GF-D8 (cell line): ENCODE measurements at places on chromosomes 5 and 9.

DNA sequence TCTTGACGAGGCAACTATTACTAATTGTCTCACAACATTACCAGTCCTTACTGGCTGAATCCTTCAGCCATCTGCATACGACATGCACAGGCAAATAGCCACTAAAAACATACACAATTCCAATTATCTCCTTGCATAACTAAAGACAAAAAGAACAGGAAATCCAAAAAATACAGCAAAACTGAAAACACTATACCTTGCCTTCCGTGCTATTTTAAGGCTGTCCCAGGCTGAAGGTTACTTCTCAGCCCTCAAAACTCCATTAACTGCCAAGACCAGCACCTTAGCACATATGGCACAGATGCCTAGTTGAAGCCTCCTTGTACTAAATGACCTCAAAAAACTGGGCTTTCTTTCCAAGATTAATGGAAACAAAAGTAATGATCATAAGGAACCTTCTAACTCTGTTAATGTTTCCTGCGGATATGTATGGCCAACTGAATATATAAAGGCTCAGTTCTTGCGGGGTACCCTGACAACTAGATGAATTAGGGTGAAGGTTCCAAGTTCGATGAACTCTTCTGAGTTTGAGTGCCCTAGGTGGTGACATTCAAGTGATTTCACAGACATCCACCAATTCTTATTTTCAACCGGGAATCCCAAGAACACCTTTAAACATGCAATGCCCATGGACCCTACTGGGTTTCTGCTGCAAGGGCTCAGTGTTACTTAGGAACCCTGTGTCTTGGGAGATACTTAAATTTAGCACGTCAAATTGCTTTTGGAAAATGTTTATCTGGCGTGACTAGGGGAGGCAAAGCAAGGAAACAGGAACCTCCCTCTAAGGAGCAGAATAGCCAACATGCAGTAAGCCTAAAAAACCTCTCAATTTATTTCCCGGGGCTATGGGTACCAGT, 455.3 kb downstream of the RAB3C start:
- DNase-seq, result no peak

GRCh38 chr5:79075646-79076426, 6.3 kb downstream of the BHMT2 start:
- DNase-seq, result no peak

DNA sequence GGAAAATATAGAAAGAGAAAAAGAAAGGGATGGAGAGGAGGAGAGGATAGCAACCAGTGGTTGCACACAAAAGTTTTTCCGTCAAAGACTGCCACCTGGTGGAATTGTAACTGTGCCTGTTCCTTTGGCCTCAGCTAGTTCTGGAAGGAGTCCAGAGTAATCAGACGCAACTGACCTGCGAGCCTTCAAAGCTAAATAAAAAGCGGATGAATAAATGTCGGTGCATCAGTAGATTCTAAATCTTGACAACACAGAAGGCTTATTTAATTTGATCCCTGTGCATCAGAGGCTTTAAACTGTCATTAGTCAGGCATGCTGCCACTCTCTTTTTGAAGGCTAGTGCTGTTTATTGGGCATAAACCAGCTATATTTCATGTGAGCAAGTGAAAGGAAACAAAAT, 132.9 kb upstream of the ACO1 start:
- DNase-seq, result no peak

DNA sequence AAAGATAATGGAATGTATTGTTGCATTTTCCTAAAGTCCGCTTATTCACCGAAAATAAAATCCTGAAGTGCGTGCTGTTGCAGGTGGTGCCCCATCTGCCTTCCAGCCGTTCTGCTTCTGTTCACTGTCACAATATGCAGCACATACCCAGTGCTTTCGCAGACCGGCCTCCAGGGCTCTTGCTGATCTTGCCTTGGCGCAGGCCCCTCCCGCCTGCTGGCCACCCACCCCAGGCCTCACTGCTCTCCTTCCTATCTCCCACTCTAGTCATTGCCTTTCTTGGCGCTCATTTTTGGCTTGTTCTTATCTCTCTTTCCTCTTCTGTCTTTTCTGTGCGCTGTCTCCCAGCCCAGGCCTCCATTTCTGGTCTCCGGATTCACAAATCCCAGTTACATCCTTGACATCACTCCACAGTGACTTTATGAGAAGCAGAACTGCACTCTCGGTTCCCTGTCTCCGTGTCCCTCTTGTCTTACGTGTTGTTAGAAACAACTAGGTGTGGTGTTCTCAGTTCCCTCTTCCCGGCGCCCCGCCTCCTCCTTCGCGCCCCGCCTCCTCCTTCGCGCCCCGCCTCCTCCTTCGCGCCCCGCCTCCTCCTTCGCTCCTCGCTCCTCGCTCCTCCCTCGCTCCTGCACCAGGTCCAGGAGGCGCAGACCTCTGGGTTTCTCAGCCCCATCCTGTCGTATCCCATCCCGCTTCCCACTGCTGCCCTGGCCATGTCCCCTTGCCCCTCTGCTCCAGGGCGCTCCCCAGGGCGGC, 201.7 kb upstream of the OTULINL start:
- DNase-seq, result no peak

DNA sequence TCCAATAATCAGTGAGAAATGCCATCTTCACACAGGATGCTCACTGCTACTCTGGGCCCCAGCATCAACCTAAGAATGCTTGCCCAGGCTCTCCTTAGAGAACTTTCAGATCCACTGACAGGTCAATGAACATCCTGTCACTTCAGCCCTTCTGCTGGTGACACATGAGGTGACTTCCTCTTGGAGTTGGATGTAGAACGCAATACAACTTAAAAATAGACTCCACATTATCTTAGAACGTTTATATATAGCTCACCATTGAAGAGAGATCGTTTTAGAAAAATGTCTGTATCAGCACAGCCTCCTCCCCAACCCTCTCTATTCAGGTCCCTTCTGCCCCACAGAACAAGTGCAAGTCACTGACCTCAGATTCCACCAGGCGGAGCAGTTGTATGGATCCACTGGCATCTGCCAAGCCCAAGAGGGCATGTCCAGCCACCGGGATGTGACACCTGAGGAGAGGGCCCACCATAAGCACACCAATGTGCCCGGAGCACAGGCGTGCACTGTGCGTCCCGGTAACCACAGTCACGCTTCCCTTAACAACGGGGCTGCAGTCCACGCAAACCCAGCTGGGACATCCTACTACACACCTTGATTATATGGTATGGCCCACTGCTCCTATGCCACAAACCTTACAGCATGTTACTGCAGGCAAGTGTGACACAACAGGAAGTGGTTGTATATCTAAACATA, 2.9 kb downstream of the DPH7 start:
- DNase-seq, result no peak

DNA sequence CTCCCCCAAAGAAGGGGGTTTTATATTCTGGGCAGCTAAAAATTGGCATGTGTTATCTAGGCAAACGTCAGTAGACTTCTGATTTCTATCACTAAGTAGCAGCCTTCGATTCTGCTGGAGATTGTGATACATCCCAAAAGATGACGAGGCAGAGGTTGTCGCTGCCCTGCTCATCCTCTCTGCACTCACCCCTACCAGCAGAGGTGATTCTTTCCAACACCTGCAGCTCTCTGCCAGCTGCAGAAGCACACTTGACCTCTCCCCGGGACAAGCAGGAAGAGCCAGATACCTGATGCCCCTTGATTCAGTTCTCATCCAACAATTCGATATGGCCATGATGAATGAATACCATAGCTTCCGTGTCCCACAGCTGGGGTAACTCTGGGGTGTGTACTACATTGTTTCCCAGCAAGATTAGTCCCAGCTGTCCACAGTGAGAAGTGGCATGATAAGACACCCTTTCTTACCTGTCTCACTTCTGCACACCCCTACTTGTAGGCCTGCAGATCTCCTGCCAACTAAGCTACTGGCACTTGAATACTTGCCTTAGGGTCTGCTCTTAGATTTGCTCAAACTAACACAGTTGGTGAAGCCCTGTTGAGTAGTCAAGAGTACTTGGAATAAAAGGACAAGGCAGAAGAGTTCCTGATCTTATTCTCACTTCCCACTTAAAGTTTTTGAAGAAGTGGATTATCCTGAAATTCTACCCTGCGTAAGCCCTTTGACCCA, 37.6 kb upstream of the SMAD5 start:
- DNase-seq, result no peak

DNA sequence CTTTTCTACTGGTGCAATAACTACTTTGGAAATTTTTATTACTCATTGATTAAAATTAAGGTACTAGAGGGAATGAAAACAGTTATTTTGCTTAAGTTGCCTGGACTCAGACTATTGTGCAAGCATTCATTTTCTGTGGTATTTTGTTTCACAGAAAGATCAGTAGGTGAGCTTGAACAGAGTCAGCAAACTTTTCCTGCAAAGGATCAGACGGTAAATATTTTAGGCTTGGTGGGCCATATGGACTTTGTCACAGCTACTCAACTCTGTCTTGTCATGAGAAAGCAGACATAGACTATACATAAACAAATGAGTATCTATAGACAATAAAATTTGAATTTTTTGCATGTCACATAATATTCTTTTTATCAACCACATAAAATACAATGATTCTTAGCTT, 1036.4 kb downstream of the NR2F1-AS1 start:
- no peak for DNase-seq

DNA sequence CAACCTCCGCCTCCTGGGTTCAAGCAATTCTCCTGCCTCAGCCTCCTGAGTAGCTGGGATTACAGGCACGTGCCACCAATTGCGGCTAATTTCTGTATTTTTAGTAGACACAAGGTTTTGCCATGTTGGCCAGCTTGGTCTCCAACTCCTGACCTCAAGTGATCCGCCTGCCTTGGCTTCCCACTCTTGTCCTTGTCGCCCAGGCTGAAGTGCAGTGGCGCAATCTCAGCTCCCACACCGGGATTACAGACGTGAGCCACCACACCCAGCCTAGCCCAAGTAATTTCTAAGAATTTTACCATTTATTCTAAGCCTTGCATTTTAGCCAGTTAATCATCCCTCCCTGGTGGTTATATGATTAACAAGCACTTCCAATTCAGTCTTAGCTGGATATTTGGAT, 11.0 kb downstream of the NAIP start:
- DNase-seq, result no peak

DNA sequence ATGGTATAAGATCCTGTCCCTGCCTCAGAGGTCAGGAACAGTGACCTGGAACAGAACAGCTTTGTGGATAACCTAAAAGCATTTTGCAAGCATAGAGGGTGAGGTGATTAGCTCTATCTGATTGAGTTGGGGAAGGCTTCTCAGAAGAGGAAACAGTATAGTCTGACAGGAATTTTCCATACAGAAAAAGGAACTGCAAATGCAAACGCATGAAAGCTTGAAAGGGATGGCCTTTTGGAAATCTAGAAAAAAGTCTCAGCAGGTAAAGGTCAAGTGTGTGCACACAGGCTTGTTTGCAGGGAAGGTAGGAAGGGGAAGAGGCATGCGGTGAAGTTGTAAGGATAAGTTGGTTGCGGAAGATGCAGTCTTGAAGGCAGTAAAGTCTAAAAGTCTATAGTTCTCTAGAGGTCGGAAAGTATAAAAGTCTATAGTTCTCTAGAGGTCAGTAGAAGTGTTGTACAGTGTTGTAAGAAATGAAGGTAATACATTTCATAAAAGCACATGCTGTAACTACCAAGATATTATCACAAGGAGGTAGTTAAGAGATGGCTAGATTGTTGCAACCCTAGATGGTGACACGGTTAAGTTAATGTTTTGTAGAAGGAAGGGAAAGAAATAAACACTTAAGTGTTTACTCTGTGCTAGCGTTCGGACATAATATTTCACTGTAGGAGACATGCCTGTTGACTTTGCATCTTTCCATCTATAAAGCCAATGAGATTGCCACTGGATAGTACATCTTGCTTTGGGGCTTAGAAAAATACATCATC, 16.7 kb upstream of the HSPB3 start:
- no peak for DNase-seq

GRCh38 chr9:129595903-129596540, 24.9 kb downstream of the C9orf50 start:
- peak; percentile 53 for DNase-seq
